Stimulated activated CD4-positive, alpha-beta T cell treated with anti-CD3 and anti-CD28 coated beads, Interleukin-4, amount 100 ng/mL, for 4 hours (primary cell): ENCODE measurements at places on chromosomes 5 and 9.

- no peak for DNase-seq
Observed at GRCh38 chr5:142215915-142216681, 107.5 kb downstream of the NDFIP1 start.

- DNase-seq: no peak
Observed at GRCh38 chr9:120856700-120857099, 14.0 kb upstream of the PSMD5 start.

DNA sequence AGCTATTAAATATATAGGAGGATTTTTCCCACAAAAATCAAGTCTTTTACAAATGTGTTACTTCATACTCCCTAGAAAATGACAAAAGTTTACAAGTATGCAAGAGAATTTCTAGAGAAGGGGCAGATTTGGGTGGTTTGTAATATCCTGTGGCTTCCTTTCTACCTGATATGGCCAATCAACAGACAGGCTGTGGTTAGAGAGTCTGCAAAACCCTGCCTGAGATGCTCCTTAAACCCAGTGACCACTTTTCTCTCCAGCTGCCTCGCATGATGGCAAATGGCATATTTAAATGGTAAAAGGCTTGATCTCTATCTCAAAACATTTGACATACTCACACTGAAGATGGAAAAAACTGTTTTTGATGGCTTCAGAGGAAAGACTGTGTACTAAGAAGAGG, 550.1 kb upstream of the ZNF462 start:
- no peak for DNase-seq

DNA sequence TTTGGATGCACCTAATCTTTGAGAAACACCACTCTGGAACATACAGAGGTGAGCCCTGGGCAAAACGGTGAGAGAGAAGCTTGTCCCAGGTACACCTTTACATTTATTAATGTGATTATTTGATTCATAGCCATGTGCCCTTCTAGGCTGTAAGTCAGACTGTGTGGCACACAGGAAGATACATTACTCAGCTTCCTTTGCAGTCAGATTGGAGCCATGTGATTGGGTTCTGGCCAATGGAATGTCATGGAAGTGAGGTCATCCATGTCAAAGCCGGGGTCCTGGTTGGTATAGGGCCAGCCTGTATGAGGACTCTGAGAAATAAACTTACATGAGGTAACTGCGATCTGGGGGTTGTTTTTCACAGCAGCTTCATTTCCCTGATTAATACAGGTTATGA, 106.8 kb upstream of the CD180 start:
- DNase-seq: no peak

- DNase-seq: no peak
Observed at GRCh38 chr9:132726576-132727130, 56.4 kb downstream of the GTF3C4 start.

DNA sequence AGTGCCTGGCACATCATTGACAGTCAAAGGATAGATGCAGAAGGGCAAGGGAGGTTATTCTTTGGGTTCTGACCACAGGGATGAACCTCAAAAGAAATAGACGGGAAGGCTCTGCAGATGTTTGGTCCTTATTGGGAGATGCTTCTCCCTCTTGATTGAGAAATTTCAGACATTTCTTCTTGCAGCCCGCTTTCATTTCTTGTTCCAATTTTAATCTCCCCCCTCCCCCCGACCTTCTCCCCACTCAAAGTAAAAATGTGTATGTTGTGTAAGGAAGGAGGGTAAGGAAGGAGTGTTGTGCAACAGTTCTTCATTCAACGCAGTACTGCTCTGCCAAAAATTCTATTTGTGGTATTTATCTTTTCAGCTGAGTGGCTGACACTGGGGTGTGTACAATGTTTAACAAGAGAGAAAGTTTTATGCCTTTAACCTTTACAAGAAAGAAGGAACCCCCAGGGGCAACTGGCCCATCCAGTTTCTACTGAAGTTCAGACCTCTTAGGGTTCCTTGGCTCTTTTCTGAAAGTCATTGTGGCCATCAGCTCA, 46.3 kb upstream of the TNFSF15 start:
- no peak for DNase-seq

DNA sequence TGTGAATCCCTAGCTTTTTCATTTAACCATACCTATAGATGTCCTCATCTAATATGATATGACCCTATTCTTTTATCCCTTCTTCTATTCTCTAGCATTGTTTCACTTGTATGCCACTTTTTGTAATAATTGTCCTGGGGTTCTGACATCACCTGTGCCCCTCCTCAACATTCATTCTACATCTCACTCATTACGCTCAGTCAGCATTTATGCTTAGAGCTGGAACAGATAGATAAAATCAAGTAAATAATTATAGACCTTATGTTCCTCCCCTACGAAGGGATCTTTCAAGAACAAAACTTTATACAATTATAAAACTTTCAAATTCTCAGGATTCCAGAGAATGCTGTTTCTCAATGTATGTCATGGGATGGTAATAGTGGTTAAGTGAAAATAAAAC, 18.0 kb downstream of the GABRA6 start:
- no peak for DNase-seq

DNA sequence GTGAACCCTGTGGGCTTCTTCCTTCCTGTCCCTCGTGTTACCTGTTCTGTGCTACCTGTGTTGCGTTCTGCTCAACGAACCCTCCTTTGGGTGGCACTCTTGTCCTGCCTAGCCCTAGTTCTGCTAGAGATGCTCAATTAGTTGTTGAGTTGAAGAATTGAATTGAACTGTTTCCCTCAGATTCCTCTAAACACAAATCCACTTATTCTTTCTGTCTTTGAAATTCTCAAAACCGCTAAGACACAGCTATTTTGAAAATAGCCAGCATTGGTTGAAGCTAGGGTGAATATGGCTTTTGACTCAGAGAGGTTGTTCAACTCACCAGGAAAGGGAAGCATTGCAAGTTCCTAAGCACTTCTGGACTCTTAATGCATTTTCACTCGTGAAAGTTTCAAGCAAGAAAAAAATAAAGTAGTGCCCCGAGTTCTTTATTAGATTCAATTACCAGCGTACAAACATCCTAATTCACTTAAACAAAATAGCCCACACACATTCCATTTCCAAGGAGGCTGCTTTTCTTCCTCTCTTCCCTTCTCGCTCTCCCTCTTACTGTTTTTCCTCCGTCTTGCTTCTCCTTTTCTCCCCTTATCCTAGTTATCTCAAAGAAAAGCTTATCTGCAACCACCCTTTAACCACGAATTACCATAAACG, 642 bp upstream of the ITGA1 start:
- no peak for DNase-seq
